Stimulated activated CD4-positive, alpha-beta T cell treated with anti-CD3 and anti-CD28 coated beads, Interleukin-1b, Interleukin-23, amount 100 ng/mL, for 1 hour (primary cell): ENCODE measurements at places on chromosomes 7 and 10.

DNA sequence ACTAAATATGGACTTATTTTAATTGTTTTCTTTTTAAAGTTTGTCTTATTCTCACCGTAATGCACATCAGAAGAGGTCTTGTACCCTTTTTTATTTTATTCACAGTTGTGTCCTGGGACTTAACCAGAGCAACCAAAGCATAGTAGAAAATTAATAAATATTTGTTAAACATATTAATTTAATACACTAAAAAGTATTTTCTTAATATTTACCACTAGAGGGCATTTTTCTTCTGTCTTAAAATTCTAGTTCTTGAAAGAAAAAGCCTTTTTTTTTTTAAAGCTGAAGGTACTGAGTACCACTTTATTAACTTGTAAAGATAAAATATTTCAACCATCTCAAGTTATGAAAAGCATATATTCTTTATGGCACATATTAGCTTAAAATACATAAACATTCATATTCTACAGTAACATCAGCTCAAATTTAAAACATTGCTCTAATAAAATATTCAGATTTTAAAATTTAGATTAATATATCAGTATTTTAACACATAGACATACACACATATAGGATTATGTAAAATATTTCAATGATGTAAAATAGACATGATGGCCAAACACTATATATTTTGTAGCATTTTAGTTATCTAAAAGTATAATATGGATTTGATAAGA is 260.4 kb downstream of the SEMA3A start:
- DNase-seq = no peak

- DNase-seq = no peak
Observed at GRCh38 chr7:29179115-29179514, 15.5 kb upstream of the CHN2 start.

DNA sequence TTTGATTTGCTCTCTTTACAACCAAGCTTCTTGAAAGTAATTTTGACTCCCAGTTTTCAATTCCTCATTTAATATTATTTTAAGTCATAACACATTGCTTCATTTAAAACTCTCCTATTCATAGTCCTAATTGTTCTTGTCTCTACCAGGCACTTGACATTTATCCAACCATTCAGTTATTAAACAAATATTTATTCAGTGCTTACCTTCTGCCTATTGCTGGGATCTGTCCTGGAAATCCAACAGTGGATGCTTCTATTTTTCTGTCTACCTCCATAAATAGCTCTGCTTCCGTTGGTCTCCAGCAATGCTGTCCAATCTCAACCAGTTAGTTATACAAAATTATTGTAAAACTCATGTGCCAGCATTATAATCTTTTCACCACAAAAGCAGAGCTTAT is 615.1 kb downstream of the ZWINT start:
- no peak for DNase-seq

GRCh38 chr10:12214763-12215218 is 18.8 kb downstream of the CDC123 start:
- DNase-seq = no peak

- no peak for DNase-seq
Observed at GRCh38 chr10:44925811-44926750, 14.9 kb downstream of the TMEM72 start.

DNA sequence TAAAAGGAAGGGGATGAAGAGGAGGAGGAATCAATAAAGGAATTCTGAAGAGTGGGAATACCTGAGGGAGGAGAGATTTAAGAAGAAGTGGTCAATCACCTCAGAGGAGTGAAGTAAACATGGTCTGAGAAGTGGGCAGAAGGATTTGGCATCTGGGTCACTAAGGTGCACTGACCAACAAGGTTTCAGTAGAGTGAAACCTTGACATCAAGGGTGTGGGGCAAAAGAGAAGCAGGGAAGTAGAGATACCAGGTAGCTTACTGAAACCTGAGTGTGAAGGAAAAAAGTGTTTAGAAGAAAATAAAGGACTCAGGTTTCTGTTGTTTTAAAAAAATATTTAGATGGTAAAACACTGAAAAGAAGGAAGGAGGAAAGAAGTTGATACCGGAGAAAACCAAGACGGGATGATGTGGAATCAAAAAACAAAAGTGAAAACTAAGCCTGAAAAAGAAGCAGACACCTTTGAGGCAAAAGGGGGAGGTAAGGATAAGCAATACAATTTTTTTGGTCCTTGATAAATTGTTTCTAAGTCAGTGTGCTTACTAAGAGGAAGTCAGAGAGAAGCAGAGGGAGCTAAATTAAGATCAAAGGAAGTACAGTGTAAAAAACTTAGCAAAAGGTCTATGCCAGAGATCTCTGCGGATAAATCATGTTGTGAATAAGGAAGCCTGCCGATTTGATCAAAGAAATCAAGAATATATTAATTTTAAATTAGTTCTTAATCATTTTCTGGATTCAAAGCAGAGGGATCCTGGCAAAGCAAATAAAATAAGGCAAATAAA is 137.2 kb upstream of the GPR22 start:
- DNase-seq = no peak

- no peak for DNase-seq
Observed at GRCh38 chr10:124875596-124875995, 66.3 kb upstream of the ZRANB1 start.

DNA sequence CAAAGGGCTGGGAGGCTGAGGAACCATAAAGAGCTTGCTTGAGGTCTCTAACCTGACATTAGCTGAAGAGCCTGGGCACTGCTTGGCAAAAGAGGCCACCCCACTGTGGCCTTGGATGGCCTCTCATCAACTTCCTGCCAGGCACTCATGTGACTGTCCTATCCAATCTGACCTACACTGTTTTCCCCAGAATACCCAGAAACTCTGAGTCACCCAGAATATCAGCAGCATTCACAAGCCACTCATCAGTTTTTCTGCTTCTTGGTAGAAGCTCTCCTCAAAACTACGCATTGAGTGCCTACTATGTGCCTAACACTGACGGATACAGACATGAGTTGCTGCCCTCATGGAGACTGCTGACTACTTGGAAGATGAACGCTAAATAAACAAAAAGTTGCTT is 4.1 kb upstream of the NT5C2 start:
- no peak for DNase-seq

DNA sequence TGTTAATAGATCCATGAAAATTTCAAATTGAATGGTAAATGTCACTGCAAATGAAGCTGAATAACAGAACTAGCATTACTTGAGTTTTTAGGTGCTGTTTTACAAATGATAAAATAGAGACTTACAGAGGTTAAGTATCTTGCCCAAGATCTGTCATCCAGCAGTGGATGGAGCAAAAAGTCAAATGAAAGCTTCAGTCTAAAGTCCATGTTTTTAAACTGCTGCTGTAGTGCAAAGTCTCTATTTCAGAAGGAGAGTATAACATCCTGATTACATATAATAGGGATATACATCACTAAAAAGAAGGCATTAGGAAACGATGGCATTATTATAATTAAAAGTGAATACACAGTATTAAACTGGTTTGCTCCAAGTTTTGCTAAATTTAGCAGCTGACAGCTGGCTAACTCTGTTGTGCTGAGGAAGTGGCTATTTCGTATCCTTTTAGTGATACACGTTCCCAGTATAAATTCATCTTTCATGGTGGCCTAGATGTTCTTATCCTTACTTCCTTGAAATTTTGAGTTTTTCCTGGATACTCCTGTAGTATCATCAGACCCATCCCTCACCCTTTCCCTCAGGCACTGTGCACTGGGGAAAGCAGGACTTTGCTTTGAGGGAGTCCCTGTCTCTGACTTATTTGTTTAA is 603.2 kb downstream of the MAGI2 start:
- DNase-seq = no peak

- DNase-seq = no peak
Observed at GRCh38 chr7:126606331-126606730, 646.4 kb downstream of the GRM8 start.

GRCh38 chr7:132030086-132030568 is 473.7 kb upstream of the PODXL start:
- no peak for DNase-seq

DNA sequence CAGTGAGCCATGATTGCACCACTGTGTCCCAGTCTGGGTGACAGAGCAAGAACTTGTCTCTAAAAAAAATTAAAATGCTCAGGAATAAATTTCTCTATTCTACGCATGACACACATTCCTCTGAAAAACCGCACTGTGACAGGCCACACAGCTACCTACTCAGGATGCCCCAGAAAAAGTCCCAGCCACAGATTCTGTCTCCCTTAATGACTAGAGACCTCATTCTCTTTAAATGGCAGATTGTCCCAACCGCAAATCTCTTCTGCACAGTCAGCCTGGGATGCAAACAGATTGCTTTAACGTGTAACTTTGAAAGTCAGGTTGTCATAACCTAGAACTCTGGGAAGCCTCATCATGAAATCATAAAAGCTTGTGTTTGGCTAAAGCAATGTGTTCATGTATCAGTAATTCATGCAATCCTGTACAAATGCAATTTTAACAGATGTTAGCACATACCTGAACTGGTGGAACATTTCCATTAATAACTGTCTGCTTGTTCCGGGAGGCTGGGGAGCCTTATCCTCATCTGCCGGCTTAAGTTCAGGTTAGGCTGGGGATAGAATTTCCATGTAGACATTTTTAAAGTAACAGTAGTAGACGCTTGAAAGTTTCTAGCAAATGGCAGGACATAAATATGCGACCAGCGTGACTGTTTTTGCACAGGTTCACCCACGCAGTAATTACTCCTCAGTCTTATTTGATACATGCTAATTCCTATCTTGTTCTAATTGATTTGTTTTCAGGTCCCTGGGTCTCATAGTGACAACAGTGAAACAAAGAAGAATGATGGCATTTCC is 26.2 kb upstream of the MSRB2 start:
- DNase-seq = no peak

- DNase-seq = no peak
Observed at GRCh38 chr10:76311752-76312636, 880.6 kb downstream of the LRMDA start.

GRCh38 chr10:77940627-77941026 is 14.1 kb upstream of the DLG5 start:
- no peak for DNase-seq

DNA sequence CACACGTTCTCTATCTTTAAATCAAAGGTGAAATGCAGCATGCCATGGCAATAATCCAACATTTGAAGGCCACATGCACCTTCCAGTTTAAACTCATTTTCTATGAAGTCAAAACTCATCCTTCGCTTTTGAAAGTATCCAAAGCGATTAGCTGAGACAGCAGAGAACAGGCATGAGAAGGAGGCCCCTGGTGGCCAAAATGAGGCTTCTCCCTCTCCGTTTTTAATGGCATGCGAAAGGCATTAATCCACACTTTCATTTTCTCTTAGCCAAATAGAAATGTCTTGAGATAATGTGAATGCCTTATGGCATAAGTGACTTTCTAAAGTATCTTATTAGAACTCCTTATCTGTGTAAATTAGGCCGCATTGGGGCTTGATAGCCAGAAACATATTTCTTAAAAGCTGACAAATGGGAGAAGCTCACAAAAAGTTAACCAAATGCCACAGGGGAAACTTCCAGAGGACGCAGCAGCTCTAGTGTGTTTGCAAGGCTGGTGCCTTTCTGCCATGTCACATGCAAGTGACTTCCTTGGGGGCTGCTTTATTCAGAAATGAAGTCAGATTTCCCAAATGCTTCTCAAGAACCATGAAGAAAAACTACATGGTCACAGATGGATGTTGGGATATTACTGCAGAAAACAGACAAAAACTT is 1189.6 kb downstream of the SORCS1 start:
- DNase-seq = no peak

DNA sequence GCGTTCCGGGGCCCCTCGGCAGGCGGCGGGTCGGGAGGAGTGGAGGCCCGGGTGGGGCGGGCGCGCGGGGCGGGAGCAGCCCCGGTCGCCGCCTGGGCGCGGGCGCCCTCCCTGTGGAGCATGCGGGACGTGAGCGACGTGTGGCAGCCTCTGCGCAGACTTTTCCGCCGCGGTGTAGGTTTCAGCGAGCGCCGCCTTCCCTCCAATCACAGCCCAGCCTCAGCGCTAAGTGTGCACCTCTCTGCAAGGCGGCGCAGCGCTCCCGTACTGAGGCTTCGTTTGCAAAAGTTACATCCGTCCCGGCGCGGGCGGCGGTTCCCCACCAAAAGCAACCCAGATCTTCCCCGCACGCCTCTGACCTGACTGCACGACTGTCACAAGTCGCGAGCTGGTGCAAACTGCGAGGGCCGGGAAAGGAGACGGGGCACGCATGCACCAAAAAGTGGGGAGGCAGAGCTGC is 1.2 kb upstream of the PFKFB3 start:
- DNase-seq = no peak

DNA sequence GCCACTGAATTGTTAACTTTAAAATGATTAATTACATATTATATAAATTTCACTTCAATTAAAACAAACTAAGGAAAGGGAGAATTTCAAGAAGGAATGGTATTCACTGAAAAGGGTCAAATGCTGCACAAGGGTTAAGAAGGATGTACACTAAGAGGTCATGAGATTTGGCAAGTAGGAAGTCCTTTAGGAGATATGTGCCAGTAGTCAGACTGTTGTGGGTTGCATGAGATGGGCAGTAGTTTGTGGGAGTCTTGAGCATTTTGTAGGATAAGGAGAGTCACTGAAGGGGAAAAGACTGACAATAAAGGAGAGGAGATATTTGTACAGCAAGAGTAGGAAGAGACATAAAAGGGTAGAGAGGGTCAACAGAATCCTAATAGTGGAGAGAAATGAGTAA is 12.4 kb upstream of the PTPN12 start:
- no peak for DNase-seq

- no peak for DNase-seq
Observed at GRCh38 chr7:150793569-150794238, 6.5 kb downstream of the TMEM176B start.

DNA sequence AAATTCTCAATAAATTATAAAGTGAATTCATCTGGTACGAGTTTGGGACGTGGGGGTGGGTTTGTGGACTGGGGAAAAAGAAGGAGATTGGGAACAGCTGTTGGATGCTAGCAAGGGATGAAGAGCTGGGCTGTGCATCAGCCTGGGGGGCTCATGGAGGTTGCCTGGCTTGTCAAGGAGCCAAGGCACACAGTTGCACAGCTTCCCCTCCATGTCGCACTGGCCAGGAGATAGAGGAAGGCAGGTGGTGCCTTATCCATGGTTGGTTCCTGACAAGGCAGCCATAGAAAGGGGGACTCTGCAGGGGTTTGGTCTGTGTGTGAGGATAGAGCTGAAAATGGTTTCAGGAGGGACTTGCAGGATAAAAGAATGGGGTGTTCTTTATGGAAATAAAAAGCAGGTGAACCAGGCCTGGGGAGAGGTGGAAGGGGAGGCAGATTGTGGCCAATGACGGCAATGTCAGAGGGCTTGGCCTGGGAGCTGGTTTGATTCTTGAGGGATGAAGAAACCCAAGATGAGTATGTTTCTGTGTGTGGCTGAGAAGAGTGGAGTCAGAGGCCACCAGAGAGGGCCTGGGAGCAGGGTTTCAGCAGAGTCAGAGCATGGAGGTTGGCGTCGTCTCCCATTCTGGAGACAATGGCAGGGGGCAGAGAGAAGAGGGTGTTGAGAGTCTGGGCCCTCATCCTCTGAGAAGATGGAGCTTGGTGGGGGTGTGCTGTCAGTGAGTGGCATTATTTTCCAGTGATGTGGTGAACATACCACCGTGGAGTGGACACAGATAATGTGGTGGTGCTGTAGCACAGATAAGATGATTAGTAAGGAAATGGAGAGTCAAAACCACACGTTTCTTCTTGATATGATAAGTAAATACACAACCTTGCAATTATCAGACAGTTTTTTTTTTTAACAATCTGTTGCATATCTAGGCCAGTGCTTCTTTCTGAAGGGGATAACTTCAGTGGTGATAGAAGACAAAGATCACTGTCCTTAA is 108.2 kb downstream of the PTPN20 start:
- no peak for DNase-seq

- DNase-seq = no peak
Observed at GRCh38 chr7:55469271-55469681, 103.0 kb downstream of the VOPP1 start.

GRCh38 chr7:50531928-50532327 is 33.3 kb downstream of the DDC start:
- no peak for DNase-seq

GRCh38 chr10:123781324-123781900 is 110.2 kb downstream of the CPXM2 start:
- DNase-seq = no peak
